ENCODE measurements at places on chromosomes 3 and 15.

DNA sequence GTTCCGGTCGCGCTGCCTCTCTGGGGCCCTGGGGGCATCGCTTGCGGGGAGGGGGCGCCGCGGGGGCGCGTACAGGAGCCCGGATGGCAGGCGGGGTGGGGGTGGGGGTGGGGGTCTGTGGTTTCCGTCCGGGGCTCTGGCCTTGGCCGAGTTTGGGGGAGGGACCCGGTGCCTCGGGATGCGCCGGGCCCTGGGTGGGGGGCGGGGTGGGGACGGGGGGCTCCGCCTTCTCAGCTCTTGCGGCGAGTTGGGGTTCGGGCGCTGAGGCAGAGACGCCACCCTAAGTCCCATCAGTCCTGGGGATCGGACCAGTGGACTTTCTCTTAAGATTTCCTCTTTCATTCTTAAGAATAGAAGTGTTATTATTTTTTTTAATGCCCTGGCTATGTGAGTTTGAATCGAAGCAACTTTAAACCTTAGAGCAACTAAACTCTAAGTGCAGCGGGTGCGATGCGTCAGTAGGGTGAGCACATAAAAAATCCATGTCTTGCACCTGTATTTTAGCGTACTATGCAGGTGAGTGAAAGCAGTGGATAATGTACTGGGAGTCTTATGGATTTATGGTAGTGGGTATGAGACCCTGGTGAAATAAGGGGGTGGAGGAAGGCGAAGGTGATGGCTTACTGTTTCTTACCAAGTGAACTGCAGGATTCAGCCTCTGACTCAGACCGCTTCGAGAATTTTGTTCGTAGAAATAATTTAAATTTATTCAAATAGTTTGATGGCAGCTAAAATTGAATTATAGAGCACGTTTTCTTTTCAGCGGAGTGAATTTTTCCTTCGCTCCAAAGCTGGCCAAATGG, 762 bp downstream of the CTNNB1 start:
- DNase-seq = no peak

GRCh38 chr3:94331831-94332230, 269.0 kb downstream of the NSUN3 start:
- no peak for DNase-seq

DNA sequence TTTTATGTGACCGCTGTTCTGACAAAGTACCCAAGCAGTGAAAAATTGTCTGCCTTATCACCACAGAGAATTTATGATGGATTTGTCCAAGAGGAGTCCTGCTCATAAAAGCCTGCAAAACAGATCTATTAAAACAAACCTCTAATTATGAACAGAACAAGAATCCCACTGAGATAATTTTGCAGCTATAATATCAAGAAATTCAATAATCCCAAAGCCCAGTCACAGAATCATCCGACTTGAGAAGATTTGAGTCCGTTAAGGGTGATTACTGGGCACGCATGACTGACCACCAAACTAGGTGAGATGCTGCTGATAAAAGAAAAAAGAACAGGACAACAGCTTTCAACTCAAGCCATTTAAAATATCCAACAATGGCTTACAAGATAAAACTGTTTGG, 231.0 kb upstream of the WNT5A start:
- DNase-seq = no peak

DNA sequence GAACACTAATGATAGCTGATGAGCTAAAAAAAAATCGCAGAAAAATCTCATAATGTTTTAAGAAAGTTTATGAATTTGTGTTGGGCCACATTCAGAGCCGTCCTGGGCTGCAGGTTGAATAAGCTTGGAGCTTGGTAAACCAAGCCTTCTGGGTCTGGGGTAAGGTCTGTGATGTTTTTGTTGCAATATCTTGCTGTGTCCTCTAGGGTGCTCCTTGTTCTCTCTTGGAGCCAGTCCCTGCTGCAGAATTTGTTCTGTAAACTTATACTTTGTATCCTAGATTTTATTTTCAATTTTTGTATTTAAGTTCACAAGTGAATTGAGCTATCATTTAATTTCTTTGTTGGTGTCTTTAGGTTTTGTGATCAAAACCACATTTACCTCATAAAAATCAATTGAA, 143.7 kb downstream of the NR1D2 start:
- DNase-seq = no peak

DNA sequence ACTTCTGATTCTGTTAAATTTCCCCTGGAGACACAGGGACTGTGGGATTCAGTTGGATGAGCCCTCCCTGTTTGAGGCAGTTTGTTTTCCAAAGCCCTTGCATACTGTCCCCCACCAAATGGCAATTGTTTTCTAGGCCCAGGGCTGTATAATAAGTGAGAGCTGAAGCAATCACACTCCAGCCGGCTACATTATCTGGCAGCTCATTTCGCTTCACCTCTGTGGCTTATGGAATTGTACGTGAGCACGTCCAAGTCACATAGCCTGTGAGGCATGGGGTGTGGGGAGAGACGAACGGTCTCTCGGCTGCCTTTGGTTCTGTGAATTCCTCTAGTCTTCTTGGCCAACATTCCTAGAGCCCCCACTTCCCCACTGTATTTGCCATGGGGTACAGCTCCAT, 10.7 kb downstream of the RBP2 start:
- no peak for DNase-seq

DNA sequence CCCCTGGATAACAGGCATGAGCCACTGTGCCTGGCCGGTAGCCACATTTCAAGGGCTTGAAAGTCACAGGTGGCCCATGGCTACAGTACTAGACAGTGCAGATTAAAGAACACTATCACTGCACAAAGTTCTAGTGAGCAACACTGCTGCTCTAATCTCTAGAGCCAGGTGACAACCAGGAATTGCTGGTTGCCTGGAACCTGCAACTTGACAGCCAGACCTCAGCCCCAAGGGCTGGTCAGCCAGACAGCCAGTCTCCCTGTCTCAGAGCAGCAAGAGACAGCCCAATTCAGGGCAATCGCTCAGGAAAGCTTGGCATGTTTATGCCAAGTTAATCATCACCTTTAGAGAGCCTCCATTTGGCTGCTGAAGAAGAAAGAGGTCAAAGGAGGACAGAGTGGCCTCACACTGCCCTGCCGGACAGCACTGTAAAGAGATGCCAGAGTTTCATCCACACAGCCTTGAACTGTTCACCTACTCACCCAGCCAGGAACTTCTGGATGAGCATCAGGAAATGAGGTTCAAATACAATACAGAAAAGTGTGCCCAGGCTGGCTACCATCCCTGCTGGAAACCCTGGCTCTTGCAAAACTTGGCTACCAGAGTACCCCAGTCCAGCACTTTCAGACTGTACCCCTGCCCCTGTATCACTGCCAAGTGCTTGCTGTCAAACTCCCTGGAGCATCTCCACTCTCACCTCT, 6.0 kb downstream of the CCDC12 start:
- DNase-seq = no peak

All from AG04450 (cell line).